Lower lobe of right lung (tissue), 2 donors: ENCODE measurements at places on chromosomes 5 and 9. TPM values are rescaled to one million over a fixed set of nuclear protein-coding genes. Genes with fewer than 3 reads are reported as not detected.
A peak's percentile ranks its signal among the peaks of the same experiment; 100 is the strongest.

DNA sequence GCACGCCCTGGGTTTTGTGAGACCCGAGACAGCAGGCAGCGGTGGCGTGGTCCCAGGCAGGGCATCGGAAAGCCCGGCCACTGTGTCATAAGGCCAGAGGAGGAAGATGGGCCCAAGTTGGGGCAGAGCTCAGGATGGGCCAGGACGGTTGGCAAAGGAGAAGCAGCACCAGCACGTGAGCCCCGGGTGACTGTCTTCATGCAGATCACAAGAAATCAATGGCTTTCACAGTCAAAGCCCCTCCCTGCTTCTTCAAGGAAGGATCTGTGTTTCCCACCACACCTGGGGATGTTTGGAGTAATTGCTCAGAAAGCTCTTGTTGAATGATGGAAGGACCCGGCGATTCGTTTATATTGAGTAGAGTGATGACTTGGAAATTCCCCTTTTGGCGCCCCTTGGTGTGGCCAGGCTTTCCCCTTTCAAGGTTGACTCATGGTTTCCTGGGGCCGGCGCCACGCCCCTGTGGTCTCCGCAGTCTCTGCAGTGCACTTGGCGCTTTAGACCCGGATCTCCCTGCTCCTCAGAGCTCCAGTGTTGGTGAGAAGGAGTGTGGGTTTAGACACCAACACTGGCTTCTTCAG, 52.1 kb downstream of the IL31RA start:
- no peak overlapping the region for H3K27ac ChIP-seq
- no peak overlapping the region for H3K4me3 ChIP-seq
- no peaks in the 10 kb centered on the region for H3K27me3 ChIP-seq
- H3K4me1 ChIP-seq, result peaks cover 10% of the 10 kb centered on the region

DNA sequence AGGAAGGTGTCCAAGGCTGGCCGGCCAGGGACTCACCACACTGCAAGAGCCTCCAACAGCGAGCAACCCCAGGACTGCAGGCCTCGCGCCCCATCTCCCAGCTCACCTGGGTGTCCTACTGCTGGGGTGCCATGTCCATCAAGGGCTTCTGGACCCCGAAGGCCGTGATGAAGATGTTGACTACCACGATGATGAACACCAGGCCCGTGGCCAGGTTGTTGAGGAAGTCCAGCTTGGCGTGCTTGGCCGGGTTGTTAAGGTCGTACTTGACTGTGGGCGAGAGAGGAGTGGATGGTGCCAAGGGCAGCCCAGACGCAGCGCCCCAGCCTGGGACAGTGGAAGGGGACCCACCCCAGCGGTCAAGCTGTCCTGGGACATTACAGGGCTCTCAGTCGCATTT, 9.3 kb downstream of the NINJ1 start:
- no peaks in the 10 kb centered on the region for H3K27me3 ChIP-seq
- peak; percentile 41 for DNase-seq
- H3K4me3 ChIP-seq, result no peak overlapping the region

GRCh38 chr9:90508940-90509339, 133.7 kb downstream of the DIRAS2 start:
- H3K27ac ChIP-seq, result no peak overlapping the region
- H3K36me3 ChIP-seq, result no peaks in the 10 kb centered on the region
- no peak for DNase-seq
- no peaks in the 10 kb centered on the region for H3K4me1 ChIP-seq

DNA sequence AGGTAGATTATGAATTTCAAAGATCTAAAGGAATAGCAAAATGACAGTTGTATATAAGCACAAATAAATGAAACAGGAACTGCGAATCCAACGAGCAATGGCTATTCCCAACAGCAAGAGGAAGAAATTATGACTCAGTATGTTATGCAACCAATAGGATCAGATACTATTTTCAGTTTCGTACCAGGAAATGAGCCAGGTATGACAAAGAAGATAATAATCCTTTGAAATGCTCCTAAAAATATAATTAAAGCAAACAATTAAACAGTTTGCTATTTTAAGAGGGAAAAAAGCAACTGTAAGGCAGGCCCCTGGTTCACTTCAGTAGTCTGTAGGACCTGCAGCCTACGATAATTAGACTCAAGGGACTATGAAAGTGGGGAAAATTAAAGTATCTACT, 58.9 kb downstream of the AUH start:
- no peak for DNase-seq
- peak overlapping the region; percentile 17 for H3K4me3 ChIP-seq
- H3K4me1 ChIP-seq, result peaks cover 36% of the 10 kb centered on the region
- no peaks in the 10 kb centered on the region for H3K36me3 ChIP-seq

Gene ORM2
- 3.1 TPM for total RNA-seq

GRCh38 chr5:78773655-78774054, 125.1 kb upstream of the LHFPL2 start:
- H3K4me3 ChIP-seq, result no peak overlapping the region
- H3K4me1 ChIP-seq, result peaks cover 8% of the 10 kb centered on the region
- no peaks in the 10 kb centered on the region for H3K36me3 ChIP-seq
- no peak for DNase-seq
- H3K27me3 ChIP-seq, result no peaks in the 10 kb centered on the region

- no peak for DNase-seq
- no peak overlapping the region for H3K4me3 ChIP-seq
- H3K27ac ChIP-seq, result no peak overlapping the region
- no peaks in the 10 kb centered on the region for H3K4me1 ChIP-seq
Measured at GRCh38 chr5:2904399-2904798, 152.9 kb upstream of the IRX2 start.

GRCh38 chr9:135196474-135196873, 109.0 kb downstream of the OLFM1 start:
- peaks cover 59% of the 10 kb centered on the region for H3K27me3 ChIP-seq
- H3K4me1 ChIP-seq, result no peaks in the 10 kb centered on the region
- DNase-seq, result no peak
- no peak overlapping the region for H3K4me3 ChIP-seq
- no peaks in the 10 kb centered on the region for H3K36me3 ChIP-seq
- no peak overlapping the region for H3K27ac ChIP-seq

DNA sequence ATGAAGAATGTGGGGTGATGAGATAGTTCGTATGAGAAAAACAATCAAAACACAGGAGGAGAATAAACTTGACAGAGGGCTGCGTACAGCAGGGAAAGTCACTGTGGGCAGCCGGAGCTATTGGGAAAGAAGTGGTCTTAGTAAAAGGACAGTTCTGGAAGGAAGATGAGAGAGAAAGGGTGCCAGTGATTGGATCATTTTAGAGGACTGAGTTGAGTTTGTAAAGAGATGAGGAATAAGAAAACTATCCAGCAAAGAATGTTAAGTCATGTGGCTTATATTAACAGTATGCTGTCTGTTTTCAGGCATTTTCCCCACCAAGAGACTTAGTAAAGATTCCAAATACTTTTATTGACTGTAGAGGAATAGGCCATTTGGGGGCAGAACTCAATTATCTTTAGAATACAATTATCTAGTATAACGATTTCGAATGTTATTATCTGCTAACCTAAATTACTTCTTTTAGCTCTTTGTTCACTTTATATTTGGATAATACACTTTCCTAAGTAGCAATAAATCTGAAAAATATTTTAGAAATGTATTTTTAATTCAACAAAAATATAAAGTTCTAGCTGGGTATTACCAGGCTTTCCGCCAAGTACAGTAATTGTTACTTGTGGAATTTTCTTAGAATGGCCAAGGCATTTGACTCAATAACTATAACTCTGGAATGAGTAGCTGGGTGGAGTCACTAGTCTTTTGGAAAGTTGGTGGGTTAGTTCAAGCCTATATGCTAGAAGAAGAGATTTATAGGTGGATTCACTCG, 15.5 kb upstream of the LOX start:
- H3K4me1 ChIP-seq, result no peaks in the 10 kb centered on the region
- no peak overlapping the region for H3K4me3 ChIP-seq
- no peaks in the 10 kb centered on the region for H3K36me3 ChIP-seq
- H3K27ac ChIP-seq, result no peak overlapping the region
- no peaks in the 10 kb centered on the region for H3K27me3 ChIP-seq
- no peak for DNase-seq

Gene ANGPTL2
- total RNA-seq, result 11.4 TPM

- H3K36me3 ChIP-seq, result no peaks in the 10 kb centered on the region
- peaks cover 45% of the 10 kb centered on the region for H3K4me1 ChIP-seq
- no peak overlapping the region for H3K27ac ChIP-seq
- H3K27me3 ChIP-seq, result peaks cover 100% of the 10 kb centered on the region
- no peak for DNase-seq
Measured at GRCh38 chr9:124017051-124017928, 5.7 kb downstream of the LHX2 start.

DNA sequence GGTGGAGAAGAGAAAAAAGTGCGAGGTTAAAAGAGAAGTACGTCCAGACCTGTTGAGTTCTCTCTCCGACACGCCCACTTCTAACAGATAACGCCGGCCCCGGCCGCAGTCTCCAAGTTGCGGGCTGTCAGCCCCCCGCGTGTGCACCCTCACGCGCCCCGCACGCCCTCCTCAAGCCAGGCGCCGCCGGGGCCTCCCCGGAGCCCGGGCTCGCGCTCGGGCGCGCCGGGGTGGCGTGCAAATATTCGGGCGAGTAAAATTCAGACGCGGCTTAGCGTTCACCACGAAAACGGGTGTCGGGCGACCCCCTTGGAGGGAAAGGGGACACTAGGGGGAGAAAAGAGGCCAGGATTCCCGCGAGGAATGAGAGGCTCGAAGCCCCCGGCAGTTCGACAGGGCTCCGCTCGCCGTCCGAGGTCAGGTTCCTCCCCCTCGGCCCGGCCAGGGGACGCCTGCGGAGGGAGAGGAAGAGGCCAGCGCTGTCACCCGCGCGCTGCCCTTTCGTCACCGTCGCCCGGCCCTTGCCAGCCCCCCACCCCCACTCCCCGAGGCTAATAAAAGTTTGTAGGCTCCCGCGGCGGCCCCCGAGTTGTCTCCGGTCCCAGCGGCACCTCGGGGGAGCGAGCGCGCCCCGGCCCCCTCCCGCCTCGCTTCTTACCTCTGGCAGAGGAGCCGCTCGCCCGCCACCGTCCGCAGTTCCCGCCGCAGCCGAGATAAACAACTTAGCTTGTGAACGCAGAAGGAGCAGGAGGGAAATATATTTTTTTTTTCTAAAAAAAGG, 743 bp downstream of the NR3C1 start:
- peaks cover 39% of the 10 kb centered on the region for H3K4me1 ChIP-seq
- no peaks in the 10 kb centered on the region for H3K27me3 ChIP-seq
- H3K27ac ChIP-seq, result peak overlapping the region; percentile 100
- DNase-seq, result peak; percentile 83
- no peaks in the 10 kb centered on the region for H3K36me3 ChIP-seq
- H3K4me3 ChIP-seq, result peak overlapping the region; percentile 92

- no peak for DNase-seq
- H3K27me3 ChIP-seq, result no peaks in the 10 kb centered on the region
- H3K27ac ChIP-seq, result no peak overlapping the region
Measured at GRCh38 chr9:20376731-20377375, 245.4 kb downstream of the MLLT3 start.

GRCh38 chr5:145981589-145982571, 45.5 kb downstream of the SH3RF2 start:
- peak; percentile 55 for DNase-seq
- H3K4me3 ChIP-seq, result no peak overlapping the region
- H3K36me3 ChIP-seq, result no peaks in the 10 kb centered on the region
- H3K27me3 ChIP-seq, result no peaks in the 10 kb centered on the region

Gene PDGFRB
- total RNA-seq, result 89.3 TPM

Gene GAS1
- 17.3 TPM for total RNA-seq

- H3K4me3 ChIP-seq, result no peak overlapping the region
- H3K27ac ChIP-seq, result no peak overlapping the region
- no peaks in the 10 kb centered on the region for H3K4me1 ChIP-seq
- H3K27me3 ChIP-seq, result no peaks in the 10 kb centered on the region
Measured at GRCh38 chr5:158139161-158139560, 280.2 kb upstream of the CLINT1 start.

DNA sequence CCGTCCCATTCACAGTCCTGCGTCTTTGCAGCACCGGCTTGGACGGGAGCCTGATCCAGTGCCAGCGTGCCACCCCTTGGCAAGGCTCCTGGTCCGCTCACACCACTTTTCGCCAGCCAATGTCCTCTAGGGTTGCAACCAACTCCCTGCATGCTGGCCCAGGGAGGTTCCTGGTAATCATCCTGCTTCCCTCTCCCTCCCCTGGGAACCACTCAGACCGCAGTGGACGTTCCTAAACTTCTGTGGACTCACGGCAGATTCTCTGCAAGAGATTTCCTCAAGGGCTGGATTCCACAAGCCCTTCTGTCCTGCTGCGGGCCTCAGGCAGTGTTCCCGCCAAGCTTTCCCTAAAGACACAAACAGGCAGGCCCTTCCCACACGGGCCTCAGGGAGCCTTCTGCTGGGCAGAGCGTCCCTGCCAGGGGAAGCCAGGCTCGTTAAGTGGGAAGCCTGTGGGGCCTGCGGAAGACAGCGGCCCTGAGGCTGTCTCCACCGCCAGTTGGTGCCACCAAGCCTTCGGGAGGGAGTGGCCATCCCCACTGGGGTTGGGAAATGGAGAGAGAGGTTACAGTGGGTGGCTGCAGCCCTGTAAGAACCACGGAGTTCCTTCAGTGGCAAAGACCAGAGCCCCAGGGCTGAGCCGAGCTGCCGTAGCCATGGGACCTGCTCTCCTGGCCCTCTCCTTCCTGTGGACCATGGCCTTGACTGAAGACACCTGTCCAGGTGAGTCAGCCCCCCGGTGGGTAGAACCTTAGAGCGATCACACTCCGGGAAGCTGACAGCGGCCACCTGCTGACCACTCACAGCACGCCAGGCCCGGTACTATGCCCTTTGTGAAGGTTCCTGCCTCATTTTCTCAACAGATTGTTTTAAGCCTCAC, 16.4 kb upstream of the FCN2 start:
- no peak overlapping the region for H3K27ac ChIP-seq
- no peaks in the 10 kb centered on the region for H3K36me3 ChIP-seq

GRCh38 chr9:101235105-101235866, 149.5 kb downstream of the BAAT start:
- H3K27ac ChIP-seq, result no peak overlapping the region
- no peaks in the 10 kb centered on the region for H3K36me3 ChIP-seq
- no peak for DNase-seq

Gene TTC23L
- total RNA-seq, result 1.3 TPM

Gene F2R
- 18.6 TPM for total RNA-seq

Gene CATSPER3
- 0.68 TPM for total RNA-seq

Gene MYOT
- not detected for total RNA-seq

Gene ADAMTSL2
- 10.1 TPM for total RNA-seq

- H3K36me3 ChIP-seq, result no peaks in the 10 kb centered on the region
- H3K4me3 ChIP-seq, result no peak overlapping the region
- no peaks in the 10 kb centered on the region for H3K27me3 ChIP-seq
- DNase-seq, result no peak
- no peak overlapping the region for H3K27ac ChIP-seq
- peaks cover 14% of the 10 kb centered on the region for H3K4me1 ChIP-seq
Measured at GRCh38 chr9:27489087-27489876, 34.8 kb upstream of the IFNK start.

Gene GLRA1
- total RNA-seq, result not detected
